ENCODE measurements at places on chromosomes 7 and 10.

- no peak for DNase-seq
Observed at GRCh38 chr10:69892406-69892805, 90.7 kb downstream of the COL13A1 start.

DNA sequence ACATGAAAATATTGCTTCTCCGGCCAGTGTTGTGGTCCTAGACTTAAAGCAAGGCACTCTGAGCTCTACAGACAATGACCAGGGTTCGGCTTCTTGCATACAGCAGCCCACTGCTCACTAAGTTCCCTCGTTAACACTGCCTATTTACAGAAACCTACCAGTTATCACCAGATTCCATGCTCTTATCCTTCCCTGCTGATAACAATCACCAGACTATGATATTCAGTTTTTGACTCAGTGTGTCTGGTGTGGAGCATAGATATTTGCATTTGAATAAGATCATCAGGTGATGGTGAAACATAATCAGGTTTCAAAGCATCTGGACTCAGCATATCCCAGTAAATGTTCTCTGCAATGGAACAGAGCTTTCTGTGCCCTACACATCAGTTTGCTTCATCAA lies 182.3 kb downstream of the SNX13 start:
- DNase-seq: no peak

GRCh38 chr10:99234041-99234790 lies 1.4 kb downstream of the HPSE2 start:
- DNase-seq: peak; percentile 7

GRCh38 chr7:69928621-69929020 lies 330.3 kb downstream of the AUTS2 start:
- DNase-seq: no peak

- no peak for DNase-seq
Observed at GRCh38 chr7:123460616-123461015, 73.8 kb downstream of the IQUB start.

- no peak for DNase-seq
Observed at GRCh38 chr7:151869455-151869854, 7.5 kb downstream of the PRKAG2 start.

- no peak for DNase-seq
Observed at GRCh38 chr10:96188421-96188820, 58.3 kb downstream of the ZNF518A start.

GRCh38 chr10:132538790-132539421 lies 1.3 kb downstream of the INPP5A start:
- no peak for DNase-seq

- DNase-seq: no peak
Observed at GRCh38 chr7:79683185-79683890, 229.9 kb upstream of the MAGI2 start.

- DNase-seq: no peak
Observed at GRCh38 chr7:75704928-75705327, 33.8 kb downstream of the HIP1 start.

GRCh38 chr7:100971111-100972001 lies 2.0 kb downstream of the MUC12 start:
- DNase-seq: no peak

DNA sequence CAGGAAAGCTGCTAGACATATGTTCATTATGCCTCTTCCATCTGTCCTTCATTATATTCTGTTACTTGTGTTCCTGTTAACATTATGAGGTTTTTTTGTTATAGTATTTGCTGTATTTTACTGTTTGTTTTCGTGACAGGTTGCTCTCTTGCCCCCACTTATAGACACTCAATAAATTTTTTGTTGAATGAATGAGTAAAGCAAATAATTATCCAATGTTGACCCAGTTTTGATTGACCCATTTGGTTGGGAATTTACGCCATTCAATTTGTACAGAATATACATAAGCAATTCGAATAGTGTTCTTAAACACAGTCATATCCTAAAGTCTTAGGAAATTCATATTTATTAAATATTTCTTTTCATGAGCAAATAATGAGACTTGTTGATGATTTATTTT lies 11.8 kb downstream of the CCSER2 start:
- no peak for DNase-seq

GRCh38 chr10:125102246-125102645 lies 58.1 kb downstream of the CTBP2 start:
- DNase-seq: peak; percentile 39

Data from Calu3 (cell line).